ENCODE measurements at places on chromosomes 12 and 14.

- no peak for DNase-seq
Observed at GRCh38 chr14:56603648-56604047, 24.1 kb downstream of the TMEM260 start.

- no peak for DNase-seq
Observed at GRCh38 chr12:108778053-108778452, 46.7 kb upstream of the CORO1C start.

GRCh38 chr14:97866195-97866594 lies 1069.0 kb downstream of the VRK1 start:
- DNase-seq, result no peak

- DNase-seq, result no peak
Observed at GRCh38 chr14:80447392-80447791, 236.1 kb upstream of the DIO2 start.

DNA sequence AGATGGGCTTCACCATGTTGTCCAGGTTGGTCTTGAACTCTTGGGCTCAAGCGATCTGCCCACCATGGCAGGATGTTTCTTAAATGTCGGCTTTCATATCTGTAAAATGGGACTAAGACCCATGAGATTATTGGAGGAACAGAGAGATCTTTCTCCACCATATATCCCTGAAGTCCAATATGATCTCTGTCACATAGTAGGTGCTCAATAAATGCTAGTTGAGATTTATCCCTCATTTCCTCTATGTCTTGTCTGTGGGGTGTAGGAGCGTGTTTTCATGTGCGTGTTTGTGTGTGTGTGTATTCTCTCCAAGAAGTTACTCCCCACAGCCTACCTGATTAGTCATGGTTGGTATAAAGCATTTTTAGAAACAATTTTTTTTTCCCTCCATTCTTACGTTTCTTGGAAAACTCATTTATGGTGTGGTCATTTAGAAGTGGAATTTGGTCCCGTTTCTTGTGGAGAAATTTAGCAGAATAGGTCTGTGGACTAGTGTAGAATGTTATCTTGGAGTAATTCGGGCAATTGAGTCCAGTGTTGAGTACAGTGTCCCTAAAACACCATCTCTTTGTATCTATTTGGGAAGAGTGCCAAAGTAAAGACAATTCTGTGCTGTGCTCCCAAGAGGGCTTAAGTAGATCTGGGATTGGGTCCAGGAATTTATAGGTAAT lies 4.3 kb downstream of the STRAP start:
- DNase-seq, result no peak

GRCh38 chr14:73743431-73743931 lies 29.3 kb upstream of the PNMA1 start:
- peak; percentile 73 for DNase-seq

DNA sequence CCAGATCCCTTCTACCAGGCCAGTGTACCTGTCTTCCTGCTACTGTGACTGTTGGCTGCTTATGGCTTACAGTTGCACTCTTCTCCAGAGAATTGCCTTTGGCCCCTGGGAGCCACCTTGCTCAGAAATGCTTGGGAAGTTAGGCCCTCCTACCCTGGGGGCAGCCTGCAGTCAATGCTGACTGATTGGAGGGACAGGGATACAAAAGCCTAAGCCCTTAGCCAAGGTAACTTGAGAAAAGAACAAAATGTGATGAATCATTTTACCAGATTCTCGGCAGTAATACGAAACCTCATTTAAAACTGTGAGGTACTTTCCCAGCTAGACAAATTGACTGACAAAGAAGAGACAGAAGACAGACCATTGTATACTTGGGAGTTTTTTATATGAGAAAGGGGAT lies 47.3 kb downstream of the PTCSC3 start:
- DNase-seq, result no peak

- DNase-seq, result peak; percentile 6
Observed at GRCh38 chr12:40224439-40225291, at the start of gene LRRK2. TSS of gene LRRK2 (plus strand) at chr12:40224997. CDS start at chr12:40225132, 135 bp downstream.

DNA sequence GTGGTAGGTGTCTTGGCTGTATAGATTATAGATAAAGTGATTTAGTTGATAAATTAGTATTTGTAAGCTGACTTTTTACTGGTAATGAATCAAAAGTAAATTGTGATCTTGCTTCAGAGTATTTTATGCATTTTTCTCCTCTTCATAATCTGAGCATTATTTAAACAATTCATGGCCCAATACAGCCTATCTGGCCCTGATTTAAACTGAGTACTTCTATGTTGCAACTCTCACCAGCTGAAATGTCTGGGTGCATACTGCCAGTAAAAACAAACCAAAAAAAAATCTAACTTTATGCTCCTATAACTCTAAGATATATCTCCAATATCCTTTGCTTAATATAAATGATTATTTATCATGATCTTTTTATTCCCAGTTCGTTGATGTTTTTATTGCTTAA lies 86.6 kb downstream of the MIA2 start:
- no peak for DNase-seq

DNA sequence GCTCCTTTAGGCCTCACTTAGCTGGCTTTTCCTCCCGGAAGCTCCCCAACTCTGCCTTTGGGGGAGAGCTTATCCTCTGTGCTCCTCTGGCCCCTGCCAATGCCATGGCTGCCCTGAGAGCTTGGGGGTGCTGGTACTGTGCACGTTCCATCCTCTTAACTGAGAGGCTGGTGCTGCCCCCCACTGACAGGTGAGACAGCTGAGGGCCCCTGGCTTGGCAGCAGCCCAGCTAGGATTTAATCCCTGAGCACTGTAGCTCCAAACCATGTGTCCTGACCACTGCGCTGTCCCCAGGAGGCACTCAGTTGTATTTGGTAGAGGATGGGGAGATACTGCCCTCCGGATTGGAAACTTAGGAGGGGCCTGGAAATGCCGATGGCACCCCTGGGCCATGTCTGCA lies 46.1 kb downstream of the UBE3B start:
- DNase-seq, result no peak

DNA sequence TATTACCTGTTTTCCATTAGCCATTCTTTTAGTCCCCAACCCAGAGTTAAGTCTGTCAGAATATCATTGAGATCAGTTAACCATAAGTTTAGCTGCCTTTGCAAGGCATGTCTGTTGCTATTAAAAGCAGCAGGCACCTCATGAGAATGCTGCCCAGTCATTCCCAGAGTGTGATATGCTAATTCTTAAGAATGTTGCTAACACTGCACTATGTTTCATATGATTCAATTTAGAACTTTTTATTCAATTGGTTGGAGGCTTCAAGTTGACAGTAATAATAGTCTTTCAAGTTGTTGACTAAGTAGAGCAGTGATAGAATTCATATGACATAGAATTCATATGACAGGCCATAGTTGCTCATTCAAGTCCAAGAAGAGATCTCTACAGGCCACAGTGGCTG lies 292.3 kb downstream of the FUT8 start:
- peak; percentile 72 for DNase-seq

DNA sequence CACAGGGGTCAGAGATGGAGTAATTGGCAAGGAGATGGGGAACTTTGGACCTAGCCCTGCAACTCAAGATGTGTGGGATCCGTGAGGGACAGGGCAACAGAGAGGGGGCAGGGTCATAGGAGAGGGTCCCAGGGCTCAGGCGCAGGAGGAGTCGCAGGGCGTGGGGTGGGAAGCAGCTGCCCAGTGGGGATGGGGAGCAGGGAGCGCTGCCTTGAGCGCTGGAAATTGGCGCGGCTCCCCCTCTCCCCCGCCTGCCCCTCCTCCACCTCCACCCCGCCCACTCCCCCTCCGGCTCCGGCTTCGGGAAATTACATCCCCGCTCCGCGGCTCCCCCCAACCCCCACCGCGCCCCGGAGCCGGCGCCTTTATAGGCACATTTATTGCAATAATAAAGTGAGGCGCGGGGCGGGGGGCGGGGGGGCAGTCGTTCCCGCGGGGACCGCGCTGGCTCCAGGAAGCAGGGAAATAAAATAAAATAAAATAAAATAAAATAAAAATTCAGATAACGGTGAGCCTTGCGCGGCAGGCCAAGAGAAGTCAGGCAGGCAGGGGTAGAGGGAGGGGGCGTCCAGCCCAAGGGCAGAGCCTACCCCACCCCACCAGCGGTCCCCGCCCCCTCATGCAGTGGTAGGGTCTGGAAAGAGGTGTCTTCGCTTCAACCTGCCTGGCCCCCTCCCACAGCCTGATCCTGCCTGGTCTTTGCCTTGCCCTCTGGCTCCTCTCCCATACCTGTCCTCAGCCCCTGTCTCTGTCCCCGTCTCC lies 3.6 kb downstream of the NXPH4 start:
- no peak for DNase-seq

DNA sequence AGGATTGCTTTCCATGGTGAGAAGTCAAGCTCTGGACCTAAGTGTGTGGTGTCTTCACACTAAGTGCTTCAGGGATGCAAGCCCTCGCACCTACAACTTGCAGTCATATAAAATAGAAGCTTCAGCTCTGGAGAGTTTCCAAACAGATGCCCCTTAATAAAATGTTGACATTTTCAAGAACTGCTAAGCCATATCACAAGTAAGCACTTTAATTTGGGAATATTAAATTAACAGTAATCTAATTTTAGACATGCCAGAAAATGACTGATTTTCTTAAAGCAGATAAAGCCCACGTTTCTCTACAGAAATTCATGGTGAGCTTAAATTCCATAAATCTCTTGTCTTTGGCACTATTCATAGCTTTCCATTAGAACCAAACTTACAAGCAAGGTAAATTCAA lies 600.1 kb upstream of the FLRT2 start:
- no peak for DNase-seq

GRCh38 chr14:46887144-46887543 lies 235.6 kb upstream of the RPL10L start:
- no peak for DNase-seq

GRCh38 chr12:11765421-11765816 lies 115.9 kb downstream of the ETV6 start:
- DNase-seq, result no peak

DNA sequence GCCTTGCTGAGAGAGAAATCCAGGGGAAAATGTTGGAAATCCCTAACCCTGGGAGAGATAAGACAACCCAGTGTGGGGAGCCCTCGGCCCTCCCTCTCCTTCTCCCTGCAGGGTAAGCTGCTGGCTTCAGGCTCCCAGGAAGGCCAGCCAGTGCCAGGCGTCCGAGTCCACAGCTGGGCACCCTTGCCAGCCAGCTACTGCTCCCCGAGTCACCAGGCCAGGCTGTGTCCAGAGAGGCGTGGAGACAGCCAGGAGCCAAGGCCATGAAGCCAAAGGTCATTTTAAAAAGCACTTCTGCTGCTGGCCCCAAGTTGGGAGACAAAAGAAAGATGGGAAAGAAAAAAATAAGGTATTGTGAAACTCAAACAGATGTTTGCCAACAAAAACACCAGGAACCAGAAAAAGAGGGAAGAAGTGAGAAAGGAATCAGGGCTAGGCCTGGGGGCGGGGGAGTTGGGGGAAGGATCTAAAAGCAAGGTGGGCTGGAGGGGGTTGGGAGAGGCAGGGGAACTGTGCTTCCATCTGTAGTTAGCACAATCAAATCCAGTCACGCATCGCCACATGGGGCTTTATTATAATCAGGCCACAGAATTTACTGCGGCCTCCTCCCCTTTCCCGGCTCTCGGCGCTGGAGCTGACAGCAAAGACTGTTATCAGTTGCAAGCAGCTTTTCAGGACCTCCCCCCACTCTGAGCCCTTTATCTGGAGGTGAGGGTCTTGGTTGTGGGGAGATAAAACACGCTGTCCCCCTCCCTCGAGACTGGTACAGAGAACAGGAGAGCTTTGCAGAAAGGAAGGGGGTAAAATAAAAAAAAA lies 33.5 kb downstream of the RBM19 start:
- no peak for DNase-seq

GRCh38 chr12:27013611-27014084 lies 536 bp downstream of the TM7SF3 start:
- no peak for DNase-seq

DNA sequence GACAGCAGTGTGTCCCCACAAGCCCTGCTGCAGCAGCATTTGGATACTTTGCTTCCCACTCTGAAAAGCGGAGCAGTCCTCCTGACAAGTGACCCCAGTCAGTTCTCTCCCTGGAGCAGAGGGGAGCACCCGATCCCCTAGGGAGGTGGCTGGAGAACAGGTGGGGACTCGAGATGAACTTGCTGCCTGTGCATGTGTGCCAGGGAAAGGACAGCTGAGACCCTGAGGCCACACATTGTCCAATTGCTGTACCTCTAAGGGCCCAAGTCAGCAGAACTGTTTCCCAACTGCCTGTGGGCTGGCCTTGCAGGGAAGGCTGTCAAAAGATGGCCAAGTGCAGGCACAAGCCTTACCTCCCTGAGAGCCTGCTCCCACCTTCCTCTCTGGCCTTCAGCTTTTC lies 55.1 kb downstream of the IFT43 start:
- no peak for DNase-seq

GRCh38 chr12:108845696-108846095 lies 11.7 kb downstream of the SSH1 start:
- DNase-seq, result no peak

GRCh38 chr12:71551529-71551928 lies 111.9 kb downstream of the LGR5 start:
- no peak for DNase-seq

DNA sequence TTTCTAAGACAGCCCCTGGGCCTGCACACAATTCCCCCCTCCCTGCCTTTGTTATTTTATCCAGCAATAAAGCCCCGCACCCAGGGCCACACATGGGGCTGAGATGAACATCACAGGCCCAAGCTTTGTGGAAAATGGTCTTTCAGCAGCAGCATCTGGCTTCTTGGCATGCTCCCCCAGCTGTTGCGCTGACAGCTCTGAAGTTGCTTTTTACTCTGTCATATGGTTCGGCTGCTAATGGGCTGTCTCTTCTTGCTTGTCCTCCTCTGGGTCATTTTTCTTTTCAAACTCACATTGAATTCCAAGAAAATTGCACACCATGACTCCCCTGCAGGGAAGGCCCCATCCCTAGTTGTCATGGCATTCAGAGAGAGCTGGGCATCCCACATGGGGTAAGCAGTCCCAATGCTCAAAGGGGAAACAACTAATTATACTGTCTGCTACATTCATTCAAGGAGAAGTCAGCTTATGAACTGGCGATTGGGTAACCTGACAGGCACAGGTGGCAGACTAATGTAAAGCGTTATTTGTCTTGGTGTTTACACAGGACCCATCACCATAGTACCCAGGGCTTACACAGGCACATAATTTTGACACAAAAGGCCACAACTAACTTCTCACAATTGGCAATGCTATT lies 74.0 kb upstream of the CDKN3 start:
- no peak for DNase-seq

DNA sequence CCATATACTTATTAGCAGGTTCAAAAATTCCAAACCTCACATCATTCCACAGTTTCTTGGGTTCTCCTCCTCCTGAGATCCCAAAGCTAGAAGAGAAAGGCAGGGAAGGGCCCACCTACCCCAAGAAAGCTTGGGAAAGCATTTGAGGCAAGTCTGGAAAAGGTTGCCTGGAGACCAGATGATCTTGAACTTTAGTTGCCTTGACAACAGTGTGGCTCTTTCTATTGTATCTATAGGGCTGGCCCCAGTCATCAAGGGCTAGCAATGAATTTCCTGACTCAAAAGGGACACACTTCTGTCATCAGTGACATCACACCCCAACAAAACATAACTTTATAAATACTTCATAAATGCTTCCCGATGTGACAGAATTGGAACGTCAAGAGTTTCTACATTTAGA lies 40.0 kb downstream of the ZFYVE1 start:
- no peak for DNase-seq
